ENCODE measurements at places on chromosomes 11 and 22.

- no peak for DNase-seq
Observed at GRCh38 chr11:126465573-126466188, 110.2 kb downstream of the ST3GAL4 start.

DNA sequence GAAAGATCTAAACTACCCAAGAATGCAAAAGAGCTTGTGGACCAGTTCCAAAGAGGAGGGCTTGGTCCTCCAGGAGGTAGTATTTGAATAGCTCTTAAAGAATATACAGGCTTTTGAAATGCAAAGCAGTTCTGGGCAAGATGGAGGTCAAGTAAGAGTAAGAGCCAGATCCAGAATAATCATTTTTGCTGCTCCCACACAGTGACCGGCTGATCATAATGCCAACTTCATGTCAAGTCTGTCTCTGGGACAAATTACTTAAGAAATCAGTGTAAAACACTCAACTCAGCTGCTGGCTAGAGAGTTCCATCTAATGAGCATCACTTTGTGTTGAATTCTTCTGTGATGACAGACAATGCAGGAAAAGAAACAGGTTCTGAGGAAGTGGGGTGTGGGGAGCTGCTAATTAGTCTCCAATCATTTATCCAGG lies 250.9 kb upstream of the NARS2 start:
- no peak for DNase-seq

- no peak for DNase-seq
Observed at GRCh38 chr11:18495271-18495670, 31.5 kb downstream of the TSG101 start.

GRCh38 chr22:38051261-38051660 lies 5.9 kb upstream of the PICK1 start:
- DNase-seq, result no peak

GRCh38 chr11:120710354-120711131 lies 199.0 kb downstream of the GRIK4 start:
- no peak for DNase-seq

- DNase-seq, result no peak
Observed at GRCh38 chr22:33180356-33180755, 122.2 kb upstream of the SYN3 start.

DNA sequence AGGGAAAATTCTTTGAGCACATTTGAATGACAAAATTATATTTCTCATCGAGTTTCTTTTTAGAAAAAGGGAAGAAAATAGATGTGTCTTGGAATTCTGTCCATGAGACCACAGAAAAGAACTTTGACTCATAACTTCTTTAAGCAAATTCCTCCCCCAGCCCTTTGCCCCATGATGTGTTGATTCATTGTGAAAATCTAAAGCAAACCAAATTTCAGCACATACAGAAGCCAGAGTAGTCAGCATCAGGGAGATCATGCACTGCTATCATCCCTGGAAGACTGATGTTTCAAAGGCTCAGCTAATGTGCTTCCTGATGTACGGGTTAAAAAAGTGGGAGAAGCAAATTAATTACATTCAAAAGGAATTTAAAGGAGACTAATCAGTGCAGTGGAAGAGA lies 159.7 kb downstream of the FAT3 start:
- no peak for DNase-seq

DNA sequence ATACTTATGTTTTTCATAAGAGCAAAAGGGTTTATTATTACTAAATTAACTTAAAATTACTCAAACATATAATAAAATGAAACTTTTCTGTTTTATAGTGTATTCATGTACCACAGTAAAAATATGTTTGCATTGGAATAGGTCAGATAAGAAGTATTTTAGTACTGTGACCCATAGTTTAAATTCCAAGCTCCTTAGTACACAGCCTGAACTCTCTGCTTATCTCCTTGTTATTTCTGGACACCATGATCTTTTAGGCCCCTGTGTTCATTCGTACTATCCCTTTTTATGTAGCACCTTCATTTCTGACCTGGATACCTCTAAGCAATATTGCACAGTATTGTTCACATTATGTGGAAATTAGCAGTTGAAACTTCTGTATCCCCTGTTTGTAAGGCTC lies 296.7 kb upstream of the SYN3 start:
- DNase-seq, result no peak

- no peak for DNase-seq
Observed at GRCh38 chr11:10673501-10674062, 20.0 kb downstream of the IRAG1 start.

GRCh38 chr22:29043906-29044575 lies 17.6 kb downstream of the C22orf31 start:
- DNase-seq, result no peak

DNA sequence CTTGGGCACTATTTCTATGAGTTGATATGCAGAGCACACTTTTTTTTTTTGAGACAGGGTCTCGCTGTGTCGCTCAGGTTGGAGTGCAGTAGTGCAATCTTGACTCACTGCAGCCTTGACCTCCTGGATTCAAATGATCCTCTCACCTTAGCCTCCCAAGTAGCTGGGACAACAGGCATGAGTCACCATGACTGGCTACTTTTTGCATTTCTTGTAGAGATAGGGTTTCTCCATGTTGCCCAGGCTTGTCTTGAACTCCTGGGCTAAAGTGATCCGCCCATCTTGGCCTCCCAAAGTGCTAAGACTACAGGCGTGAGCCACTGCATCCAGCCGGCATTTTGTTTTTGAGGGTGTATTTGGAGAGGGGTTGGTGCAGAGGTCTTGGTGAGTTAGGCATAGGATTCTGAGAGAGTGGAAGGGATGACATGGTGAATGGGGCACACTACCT lies 29.9 kb upstream of the MTCH2 start:
- DNase-seq, result no peak

- DNase-seq, result no peak
Observed at GRCh38 chr22:29798318-29798717, 31.1 kb downstream of the UQCR10 start.

DNA sequence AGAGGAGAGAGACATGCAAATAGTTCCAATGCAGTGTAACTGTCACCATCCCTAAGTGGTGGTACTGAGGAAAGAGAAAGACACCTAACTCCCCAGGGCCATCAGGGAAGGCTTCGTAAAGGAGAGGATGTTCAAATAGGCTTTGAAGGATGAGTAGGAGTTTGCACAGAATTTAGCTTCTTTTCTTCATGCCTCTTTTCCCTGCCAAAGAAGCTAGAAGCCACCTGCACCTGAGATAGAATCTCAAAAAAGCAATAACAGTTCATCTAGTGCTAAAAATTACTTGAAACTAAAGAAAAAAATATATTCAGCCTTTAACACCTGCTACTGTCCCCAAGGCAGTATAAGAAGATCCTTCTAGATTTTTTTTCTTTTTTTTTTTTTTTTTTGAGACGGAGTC lies 16.7 kb upstream of the XBP1 start:
- no peak for DNase-seq

DNA sequence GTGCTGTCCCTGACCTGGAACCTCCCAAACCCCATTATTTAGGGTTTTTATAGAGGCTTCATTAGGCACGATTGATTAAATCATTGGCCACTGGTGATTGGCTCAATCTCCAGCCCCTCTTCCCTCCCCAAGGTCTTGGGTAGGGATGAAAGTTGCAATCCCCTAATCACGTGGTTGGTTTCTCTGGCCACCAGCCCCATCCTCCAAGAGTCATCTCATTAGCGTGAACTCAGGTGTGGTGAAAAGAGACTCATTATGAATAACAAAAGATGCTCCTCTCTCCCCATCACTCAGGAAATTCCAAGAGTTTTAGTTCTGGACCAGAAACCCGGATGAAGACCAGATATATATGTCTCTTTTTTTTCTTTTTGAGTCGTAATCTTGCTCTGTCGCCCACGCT lies 7.6 kb upstream of the MARK2 start:
- no peak for DNase-seq

GRCh38 chr11:6736495-6737121 lies 35.2 kb downstream of the OR2AG2 start:
- DNase-seq, result no peak

DNA sequence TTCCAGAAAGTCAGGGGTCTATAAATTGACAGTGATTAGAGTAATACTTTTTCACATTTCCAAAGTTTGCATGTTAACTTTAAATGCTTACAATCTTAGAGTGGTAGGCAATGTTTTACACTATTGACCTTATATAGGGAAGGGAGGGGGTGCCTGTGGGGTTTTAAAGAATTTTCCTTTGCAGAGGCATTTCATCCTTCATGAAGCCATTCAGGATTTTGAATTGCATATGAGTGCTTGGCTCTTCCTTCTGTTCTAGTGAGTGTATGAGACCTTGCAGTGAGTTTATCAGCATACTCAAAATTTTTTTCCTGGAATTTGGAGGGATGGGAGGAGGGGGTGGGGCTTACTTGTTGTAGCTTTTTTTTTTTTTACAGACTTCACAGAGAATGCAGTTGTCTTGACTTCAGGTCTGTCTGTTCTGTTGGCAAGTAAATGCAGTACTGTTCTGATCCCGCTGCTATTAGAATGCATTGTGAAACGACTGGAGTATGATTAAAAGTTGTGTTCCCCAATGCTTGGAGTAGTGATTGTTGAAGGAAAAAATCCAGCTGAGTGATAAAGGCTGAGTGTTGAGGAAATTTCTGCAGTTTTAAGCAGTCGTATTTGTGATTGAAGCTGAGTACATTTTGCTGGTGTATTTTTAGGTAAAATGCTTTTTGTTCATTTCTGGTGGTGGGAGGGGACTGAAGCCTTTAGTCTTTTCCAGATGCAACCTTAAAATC lies 5.3 kb downstream of the MALAT1 start:
- DNase-seq, result no peak

- no peak for DNase-seq
Observed at GRCh38 chr22:49726701-49727101, 101.0 kb downstream of the BRD1 start.

- DNase-seq, result no peak
Observed at GRCh38 chr11:39036021-39036420, 2423.4 kb downstream of the LRRC4C start.

DNA sequence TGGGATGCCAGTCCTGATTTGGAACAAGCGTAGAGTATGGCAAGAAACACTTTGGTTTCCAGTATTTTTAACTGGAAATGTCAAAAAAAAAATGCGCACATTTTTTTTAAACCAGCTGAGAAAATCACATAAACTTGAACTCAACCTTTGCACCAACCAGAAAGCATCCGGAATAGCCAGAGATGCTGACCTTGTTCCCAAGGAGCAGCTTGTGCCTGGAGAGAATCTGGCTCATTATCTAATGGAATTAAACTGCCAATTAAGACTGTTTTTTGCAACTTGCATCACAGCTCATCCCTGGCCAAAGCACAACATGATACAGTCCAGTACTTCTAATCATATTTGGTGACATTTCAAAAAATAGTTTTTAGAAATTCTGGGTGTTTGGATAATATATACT lies 8.4 kb upstream of the ETS1 start:
- DNase-seq, result no peak

GRCh38 chr11:1837171-1838076 lies 1.4 kb upstream of the TNNI2 start:
- peak; percentile 81 for DNase-seq

- DNase-seq, result no peak
Observed at GRCh38 chr11:12289667-12290476, 87.5 kb upstream of the PARVA start.

- DNase-seq, result no peak
Observed at GRCh38 chr11:8841899-8842298, 69.1 kb upstream of the AKIP1 start.
